ENCODE measurements at places on chromosomes 1 and 21.

GRCh38 chr1:36135330-36135667 lies 10.3 kb upstream of the COL8A2 start:
- no peak for DNase-seq

GRCh38 chr1:147337040-147337630 lies 94.7 kb downstream of the CHD1L start:
- DNase-seq = no peak

- DNase-seq = no peak
Measured at GRCh38 chr1:227561241-227561907, 2.0 kb upstream of the ZNF678 start.

DNA sequence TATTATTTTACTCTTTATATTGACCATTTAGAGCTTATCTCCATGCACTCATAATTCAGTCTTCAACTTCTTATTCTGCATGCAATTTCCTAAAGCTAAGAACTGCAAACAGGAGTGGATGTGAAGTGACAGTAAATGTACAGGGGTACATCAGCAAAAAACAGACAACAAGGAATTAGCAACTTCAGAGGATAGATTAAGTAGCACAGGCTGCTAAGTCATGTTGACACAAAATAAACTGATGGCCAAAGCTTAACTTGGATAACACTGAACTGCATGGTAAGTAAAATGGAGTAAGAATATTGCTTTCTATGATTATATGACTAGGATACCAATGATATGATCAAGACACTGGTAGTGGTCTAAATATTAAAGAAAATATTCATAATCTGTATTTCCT lies 66.5 kb downstream of the USP24 start:
- DNase-seq = no peak
